Mesothelial cell of epicardium (in vitro differentiated cells): ENCODE measurements at places on chromosomes 5 and 9. TPM values are rescaled to one million over a fixed set of nuclear protein-coding genes. Genes with fewer than 3 reads are reported as not detected.

DNA sequence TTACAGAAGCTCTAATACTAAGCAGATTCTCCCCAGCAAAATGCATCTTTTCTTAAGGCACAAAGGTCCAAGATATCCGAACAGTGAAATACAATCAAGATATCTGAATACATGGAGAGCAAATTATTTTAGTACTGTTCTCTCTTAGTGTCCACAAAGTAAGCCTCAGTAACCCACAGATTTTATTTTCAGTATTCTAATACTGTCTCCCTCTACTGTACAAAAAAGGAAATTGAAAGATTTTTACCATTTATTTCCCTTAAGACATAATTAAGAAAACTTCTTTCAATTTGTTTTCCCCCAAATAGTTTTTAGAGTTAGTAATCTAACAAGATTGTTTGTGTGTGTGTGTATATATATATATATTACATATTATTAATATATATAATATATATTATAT lies 24.7 kb upstream of the NOL6 start:
- H3K27me3 ChIP-seq = no peaks in the 10 kb centered on the region
- H3K4me3 ChIP-seq = no peak overlapping the region
- H3K4me1 ChIP-seq = no peaks in the 10 kb centered on the region

Gene TMEM252
- not detected in 3 replicates for total RNA-seq

DNA sequence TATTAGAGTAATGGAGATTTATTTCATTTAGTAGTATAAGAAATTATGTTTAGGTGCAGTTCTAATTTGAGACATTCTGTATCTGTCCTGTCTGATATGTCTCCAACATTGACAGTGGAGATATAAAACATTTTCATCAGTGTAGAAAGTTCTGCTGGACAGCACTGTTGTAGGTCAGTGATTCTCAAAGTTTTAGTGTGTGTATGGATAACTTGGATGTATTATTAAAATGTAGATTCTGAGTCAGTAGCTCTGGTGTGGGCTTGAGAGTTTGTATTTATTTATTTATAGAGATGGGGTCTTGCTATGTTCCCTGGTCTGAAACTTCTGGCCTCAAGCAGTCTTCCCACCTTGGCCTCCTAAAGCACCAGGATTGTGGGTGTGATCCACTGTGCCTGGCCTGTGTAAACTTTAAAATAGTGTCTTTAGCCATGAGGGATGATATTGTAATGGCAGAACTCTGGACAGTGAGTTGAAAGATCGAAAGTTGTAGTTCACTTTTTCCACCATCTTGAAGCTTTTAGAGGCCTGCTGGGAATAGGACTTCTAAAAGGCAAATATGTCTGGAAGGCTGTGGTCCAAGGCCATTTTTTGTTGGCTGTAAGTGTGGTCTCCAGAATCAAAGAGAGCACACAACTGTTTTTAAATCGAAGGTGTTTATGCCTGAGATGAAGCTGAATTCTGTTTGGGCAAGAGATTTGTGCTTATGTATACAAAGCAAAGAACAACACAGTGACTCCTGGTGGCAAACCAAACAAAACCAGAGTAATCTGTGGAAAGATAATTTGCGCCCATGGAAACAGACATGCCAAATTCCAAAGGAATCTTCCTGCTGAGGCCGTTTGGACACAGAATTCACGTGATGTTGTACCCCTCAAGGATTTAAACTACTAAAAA lies 12.4 kb downstream of the UBAP1 start:
- no peak overlapping the region for H3K4me3 ChIP-seq
- DNase-seq = peak; percentile 9
- H3K27ac ChIP-seq = peak overlapping the region; percentile 89
- H3K4me1 ChIP-seq = peaks cover 22% of the 10 kb centered on the region
- no peaks in the 10 kb centered on the region for H3K27me3 ChIP-seq

Gene FBN2
- total RNA-seq = 238 to 252 TPM (median 244 TPM) in 3 replicates

GRCh38 chr9:36129139-36129538 lies 7.4 kb upstream of the GLIPR2 start:
- DNase-seq = no peak
- no peaks in the 10 kb centered on the region for H3K27me3 ChIP-seq
- no peaks in the 10 kb centered on the region for H3K36me3 ChIP-seq
- H3K4me3 ChIP-seq = no peak overlapping the region

- DNase-seq = no peak
- peaks cover 87% of the 10 kb centered on the region for H3K27me3 ChIP-seq
- H3K4me3 ChIP-seq = peak overlapping the region; percentile 61
- H3K36me3 ChIP-seq = no peaks in the 10 kb centered on the region
- no peak overlapping the region for H3K27ac ChIP-seq
Observed at GRCh38 chr5:176809544-176810080, 747 bp upstream of the UNC5A start.

Gene ZDHHC11
- 9.7 to 13.3 TPM (median 11.4 TPM) in 3 replicates for total RNA-seq

DNA sequence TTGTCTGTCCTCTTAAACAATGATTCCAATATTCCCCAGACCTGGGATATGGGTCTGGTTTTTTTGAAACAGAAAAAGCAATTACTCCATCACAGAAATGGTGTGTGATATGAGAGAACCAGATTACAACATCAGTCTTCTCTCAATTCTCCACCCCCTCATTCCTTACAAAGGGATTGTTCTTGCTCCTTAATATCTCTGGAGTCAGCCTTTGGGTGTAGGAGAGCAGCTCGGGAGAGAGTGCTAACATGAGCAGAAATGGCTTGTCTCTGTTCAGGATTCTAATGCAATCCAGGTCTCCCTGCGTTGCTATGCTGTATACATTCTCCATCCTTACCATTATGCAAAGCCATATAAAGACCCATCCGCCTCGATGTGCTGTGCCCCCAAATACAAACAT lies 32.7 kb downstream of the ZFAND5 start:
- no peak for DNase-seq
- H3K4me3 ChIP-seq = no peak overlapping the region
- no peaks in the 10 kb centered on the region for H3K36me3 ChIP-seq
- no peak overlapping the region for H3K27ac ChIP-seq
- no peaks in the 10 kb centered on the region for H3K27me3 ChIP-seq

GRCh38 chr9:137493364-137494103 lies 34.4 kb upstream of the NSMF start:
- no peaks in the 10 kb centered on the region for H3K36me3 ChIP-seq
- no peak overlapping the region for H3K27ac ChIP-seq
- no peaks in the 10 kb centered on the region for H3K27me3 ChIP-seq
- no peak overlapping the region for H3K4me3 ChIP-seq
- no peak for DNase-seq

Gene CTXN3
- total RNA-seq = not detected in 3 replicates

DNA sequence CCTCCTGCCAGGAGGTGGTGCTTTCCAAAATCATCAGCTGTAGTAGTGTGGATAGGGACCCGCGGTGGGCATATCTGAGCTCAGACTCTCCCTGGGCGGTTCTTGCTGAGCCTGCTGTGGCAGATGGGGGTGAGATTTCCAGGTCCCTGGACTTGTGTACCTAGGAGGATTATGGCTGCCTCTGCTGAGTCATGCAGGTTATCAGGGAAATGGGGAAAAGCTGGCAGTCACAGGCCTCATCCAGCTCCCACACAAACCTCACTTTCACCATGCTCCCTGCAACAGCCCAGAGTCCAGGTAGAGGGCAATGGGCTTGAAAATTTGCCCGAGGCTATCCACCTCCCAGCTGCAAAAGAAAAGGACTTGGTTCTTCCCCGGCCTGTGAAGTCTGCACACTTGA lies 23.4 kb upstream of the MAMDC2 start:
- no peak overlapping the region for H3K4me3 ChIP-seq
- H3K36me3 ChIP-seq = no peaks in the 10 kb centered on the region
- no peak overlapping the region for H3K27ac ChIP-seq
- peaks cover 3% of the 10 kb centered on the region for H3K27me3 ChIP-seq
- DNase-seq = no peak
- H3K4me1 ChIP-seq = peaks cover 39% of the 10 kb centered on the region

Gene FCN1
- total RNA-seq = not detected in 3 replicates

- H3K4me1 ChIP-seq = peaks cover 13% of the 10 kb centered on the region
- no peak overlapping the region for H3K4me3 ChIP-seq
- no peak for DNase-seq
- no peak overlapping the region for H3K27ac ChIP-seq
Observed at GRCh38 chr5:137072361-137073115, 426.6 kb downstream of the SPOCK1 start.

DNA sequence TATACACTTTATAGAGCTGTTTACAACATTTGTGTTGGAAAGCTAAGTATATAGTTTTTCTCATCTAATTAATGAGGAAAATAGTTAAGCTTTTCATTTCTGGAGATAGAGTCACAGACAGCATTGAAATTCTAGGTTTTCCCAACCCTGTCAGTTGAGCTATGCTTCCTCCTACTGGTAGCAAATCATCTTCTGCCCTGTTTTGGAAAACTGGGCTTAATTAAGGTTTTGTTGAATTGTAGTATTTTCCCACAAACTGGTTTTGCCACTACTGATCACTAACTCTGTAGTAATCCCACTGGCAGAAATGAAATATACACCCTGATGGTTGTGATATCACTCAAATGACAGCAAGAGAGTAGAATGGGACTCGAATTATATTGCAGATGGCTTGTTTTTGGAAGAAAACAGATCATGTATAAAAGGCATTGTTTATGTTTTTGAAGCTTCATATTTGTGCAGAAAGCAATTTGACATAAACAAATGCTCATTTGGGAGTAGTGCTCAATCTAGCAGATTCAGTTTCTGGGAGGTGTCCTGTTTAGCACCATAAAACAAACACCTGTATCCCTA lies 46.6 kb downstream of the CD180 start:
- H3K4me1 ChIP-seq = peaks cover 17% of the 10 kb centered on the region
- DNase-seq = no peak
- H3K27ac ChIP-seq = no peak overlapping the region
- no peaks in the 10 kb centered on the region for H3K27me3 ChIP-seq
- no peak overlapping the region for H3K4me3 ChIP-seq

Gene TMEM174
- not detected in 3 replicates for total RNA-seq

DNA sequence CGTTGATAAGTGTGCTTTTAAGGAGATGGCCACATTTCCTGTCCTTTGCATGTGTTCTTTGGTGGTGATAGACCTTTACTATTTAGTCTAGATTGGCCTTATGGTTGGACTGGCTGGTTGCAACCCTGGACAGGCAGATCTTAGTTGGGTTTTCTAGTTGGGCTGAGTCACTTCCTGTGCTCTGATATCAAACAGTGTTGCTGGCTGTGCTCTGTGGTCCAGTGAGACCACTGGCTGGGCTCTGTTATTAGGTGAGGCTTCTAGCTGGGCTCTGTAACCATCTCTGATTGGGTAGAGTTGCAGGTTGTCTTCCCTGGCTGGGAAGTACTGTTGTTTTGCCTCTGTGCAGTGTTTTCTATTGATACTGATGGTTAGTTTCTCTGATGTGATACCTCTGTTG lies 432.5 kb downstream of the LRRC70 start:
- H3K4me1 ChIP-seq = no peaks in the 10 kb centered on the region
- no peak overlapping the region for H3K4me3 ChIP-seq
- no peak for DNase-seq
- no peak overlapping the region for H3K27ac ChIP-seq
- H3K27me3 ChIP-seq = no peaks in the 10 kb centered on the region

Gene SOHLH1
- not detected in 3 replicates for total RNA-seq

Gene SLC23A1
- not detected in 3 replicates for total RNA-seq

DNA sequence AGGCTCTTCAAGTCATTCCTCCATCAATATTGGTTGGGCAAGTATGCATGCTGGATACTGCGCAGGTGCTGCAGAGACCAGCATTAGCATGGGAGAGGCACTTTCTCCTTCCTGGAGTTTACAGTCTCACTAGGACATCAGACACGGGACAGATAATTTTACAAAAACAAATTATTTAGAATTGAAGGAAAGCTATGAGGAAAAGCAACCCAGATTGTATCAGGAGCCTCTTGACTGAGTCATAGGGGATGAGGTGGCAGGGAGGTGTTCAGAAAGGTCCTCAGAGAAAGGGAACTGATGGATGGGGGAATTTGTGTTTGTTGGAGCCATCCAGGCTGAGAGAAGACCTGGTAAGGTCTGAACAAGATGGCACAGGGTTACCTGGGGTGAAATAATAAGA lies 24.5 kb upstream of the RAB14 start:
- DNase-seq = no peak
- no peak overlapping the region for H3K27ac ChIP-seq
- H3K4me1 ChIP-seq = no peaks in the 10 kb centered on the region
- H3K4me3 ChIP-seq = no peak overlapping the region

DNA sequence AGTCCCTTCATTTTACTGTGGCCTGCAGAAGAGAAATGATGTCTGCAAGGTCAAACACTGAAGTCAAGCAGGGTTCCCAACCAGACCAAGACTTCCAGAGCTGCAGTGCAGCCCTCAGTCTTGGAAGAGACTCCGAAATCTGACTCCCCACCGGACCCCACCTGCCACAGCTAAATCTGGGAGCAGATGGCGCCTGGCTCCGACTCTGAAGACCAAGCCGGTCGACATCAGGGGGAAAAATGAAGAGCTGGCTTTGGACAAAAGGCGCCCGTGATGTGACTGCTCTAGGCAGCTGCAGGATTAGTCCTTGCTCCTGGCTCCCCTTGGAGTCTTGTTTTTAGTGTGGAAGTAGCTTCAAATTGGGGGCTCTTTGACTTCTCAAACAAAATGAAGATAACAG lies 72.4 kb upstream of the ZNF622 start:
- H3K4me3 ChIP-seq = no peak overlapping the region
- H3K36me3 ChIP-seq = no peaks in the 10 kb centered on the region
- H3K27me3 ChIP-seq = peaks cover 2% of the 10 kb centered on the region
- DNase-seq = no peak

Gene TOMM5
- total RNA-seq = 81.4 to 87.2 TPM (median 83.4 TPM) in 3 replicates

Gene INSL4
- total RNA-seq = not detected in 3 replicates

Gene PCDHGA3
- total RNA-seq = 0.07 to 0.16 TPM (median 0.13 TPM) in 3 replicates

DNA sequence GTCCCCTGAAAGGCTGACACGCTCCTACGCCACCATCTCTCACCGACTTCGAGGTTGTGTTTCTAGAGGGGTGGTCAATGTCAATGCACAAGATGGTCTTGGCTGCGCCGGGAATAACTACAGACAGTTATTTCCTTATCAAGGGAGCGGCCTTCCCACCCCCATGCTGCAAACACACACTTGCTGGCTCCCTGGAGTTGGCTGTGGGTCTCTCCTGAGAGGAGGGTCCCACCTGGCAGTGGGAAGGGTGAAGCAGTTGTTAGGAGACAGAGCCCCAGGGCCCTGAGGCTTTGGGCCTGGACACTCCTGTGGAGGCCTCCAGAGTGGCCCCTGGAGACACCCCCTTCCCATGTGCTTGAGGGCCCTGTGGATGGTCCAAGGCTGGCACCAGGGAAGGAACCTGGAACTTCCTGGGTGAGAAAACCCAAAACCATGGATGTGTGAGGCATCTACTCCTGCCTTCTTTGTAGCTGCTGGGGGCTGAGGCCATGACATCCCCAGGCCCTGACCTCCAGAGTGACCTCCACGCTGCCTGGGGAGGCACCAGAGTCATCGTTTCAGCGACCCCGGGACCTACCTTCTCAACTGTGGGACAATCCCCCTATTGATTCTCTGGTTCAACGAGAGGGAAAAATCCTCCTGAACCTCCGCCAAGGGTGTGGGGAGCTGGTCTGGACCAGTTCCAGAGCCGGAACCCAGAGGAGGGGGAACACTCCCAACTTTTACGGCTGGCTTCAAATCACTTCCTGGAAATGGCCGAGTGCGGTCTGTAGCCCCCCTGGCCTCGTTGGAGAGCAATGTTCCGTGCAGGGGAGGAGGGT lies 101.1 kb upstream of the COL5A1 start:
- no peak for DNase-seq
- H3K27ac ChIP-seq = no peak overlapping the region
- H3K4me1 ChIP-seq = peaks cover 44% of the 10 kb centered on the region
- H3K27me3 ChIP-seq = no peaks in the 10 kb centered on the region
